ENCODE measurements at places on chromosomes 4 and X.
A peak's percentile ranks its signal among the peaks of the same experiment; 100 is the strongest.

DNA sequence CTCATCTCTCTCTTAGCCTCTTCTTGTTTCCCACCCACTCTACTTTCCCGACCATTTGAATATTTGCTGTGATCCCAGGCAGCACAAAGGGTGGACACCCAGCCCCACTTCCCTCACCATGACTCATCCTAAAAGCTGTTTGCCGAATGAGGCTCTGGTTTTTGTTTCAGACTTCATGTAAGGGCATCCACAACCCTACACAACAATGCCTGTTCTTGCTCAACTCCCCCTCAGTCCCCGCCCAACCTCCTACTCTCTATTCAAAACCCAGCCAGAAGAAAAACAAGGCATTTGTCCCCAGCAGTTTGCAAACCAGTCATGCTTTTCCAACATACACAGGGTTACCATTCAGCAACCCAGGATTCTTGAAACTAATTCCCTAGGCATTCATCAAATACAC is 516.5 kb upstream of the CNKSR2 start:
- no peak for DNase-seq

- no peak for DNase-seq
Measured at GRCh38 chr4:156596706-156597329, 374.8 kb downstream of the PDGFC start.

DNA sequence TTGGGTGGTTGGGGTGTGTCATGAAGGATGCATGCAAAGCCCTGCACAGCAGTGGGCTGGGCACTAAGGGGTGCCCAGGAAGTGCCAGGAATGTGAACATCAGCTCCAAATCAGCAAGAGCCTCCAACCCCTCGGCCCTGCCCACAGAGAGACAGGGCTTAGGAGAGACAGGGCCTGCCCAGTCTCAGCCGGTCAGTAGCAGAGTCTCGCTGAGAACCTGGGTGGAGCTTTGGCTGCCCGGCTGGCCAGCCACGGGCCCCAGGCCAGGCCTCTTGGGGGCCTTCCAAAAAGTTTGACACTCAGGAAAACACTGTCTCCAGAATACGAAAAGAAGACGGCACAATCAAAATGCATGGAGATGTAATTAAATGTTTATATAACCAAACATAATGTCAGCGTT is 4.3 kb upstream of the MXD4 start:
- no peak for DNase-seq

DNA sequence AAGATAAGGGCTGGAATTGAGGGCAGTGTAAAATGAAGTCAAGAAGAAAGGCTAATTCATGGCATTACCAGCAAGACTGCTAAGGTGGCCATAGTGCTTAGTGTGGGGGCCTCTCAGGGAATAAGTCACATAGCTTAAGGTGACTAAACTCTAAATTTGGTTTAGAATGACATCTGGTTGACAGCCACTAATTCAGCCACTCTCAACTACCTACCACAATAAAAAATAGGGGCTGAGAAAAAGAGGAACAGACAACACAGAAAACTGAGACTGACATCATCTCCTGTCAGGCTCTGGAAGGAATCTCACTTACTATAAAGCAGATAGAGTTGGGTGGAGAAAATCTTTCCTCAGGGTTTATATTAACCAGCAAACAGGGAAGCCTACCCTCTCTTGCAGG is 96.9 kb downstream of the CHRDL1 start:
- DNase-seq = no peak

DNA sequence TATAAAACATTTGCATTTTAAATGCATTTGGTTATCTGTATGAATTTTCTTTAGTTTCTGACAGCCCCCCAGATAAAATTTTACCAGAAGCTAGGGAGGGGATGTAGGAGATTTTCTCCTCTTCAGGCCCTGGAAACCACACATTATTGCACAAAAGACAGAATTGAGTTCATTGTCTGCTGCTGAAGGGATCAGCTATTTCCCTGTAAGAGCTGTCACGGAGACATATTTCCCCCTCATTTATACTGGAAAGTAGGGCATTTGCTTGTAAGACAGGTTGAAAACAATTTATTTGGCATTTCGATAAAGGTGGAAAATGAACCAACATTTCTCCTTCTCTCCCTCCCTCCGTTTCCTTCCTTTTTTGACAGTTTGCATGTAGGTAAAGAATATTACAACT is 241.3 kb upstream of the LCORL start:
- no peak for DNase-seq

- no peak for DNase-seq
Measured at GRCh38 chrX:70026851-70027200, 22.9 kb downstream of the AWAT2 start.

GRCh38 chr4:45350438-45350837 is 624.1 kb upstream of the GNPDA2 start:
- no peak for DNase-seq

DNA sequence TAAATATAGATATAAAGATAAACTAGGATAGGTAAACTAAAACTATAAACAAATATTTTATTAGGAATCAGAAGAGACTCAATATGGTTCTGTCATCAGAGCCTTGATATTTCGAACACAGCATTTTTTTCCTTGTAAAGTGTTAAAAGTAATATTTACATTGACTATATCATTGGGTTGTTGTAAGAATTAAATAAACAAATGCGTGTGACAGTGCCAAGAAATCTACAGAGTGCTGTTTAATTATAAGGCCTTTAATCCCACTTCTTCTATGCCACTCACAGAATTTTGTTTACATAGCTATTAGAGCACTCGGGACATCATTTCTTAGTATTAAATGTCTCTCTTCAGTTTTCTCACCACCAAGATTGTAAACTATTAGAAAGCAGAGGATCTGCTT is 807.4 kb downstream of the FSTL5 start:
- no peak for DNase-seq

- no peak for DNase-seq
Measured at GRCh38 chr4:42632653-42633382, 24.1 kb downstream of the ATP8A1 start.

DNA sequence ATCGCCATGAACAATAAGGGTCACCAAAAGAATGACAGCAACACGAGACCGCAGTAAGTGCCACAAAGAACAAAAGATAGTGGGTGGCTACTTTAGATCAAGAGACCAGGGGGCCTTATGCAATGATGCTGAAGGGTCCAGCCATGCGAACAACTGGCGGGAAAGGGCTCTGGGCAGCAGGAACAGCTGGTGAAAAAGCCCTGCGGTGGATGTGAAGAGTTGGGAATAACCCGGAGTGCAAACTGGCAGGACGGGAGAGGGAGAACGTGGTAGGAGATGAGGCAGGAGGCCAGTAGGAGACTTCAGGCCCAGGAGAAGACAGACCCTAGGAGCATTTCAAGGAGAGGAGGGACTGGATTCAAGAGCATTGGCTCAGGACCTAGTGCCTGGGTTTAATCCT is 120.2 kb downstream of the AFAP1 start:
- no peak for DNase-seq

GRCh38 chrX:97740886-97741285 is 857.2 kb downstream of the RPA4 start:
- DNase-seq = peak; percentile 19

DNA sequence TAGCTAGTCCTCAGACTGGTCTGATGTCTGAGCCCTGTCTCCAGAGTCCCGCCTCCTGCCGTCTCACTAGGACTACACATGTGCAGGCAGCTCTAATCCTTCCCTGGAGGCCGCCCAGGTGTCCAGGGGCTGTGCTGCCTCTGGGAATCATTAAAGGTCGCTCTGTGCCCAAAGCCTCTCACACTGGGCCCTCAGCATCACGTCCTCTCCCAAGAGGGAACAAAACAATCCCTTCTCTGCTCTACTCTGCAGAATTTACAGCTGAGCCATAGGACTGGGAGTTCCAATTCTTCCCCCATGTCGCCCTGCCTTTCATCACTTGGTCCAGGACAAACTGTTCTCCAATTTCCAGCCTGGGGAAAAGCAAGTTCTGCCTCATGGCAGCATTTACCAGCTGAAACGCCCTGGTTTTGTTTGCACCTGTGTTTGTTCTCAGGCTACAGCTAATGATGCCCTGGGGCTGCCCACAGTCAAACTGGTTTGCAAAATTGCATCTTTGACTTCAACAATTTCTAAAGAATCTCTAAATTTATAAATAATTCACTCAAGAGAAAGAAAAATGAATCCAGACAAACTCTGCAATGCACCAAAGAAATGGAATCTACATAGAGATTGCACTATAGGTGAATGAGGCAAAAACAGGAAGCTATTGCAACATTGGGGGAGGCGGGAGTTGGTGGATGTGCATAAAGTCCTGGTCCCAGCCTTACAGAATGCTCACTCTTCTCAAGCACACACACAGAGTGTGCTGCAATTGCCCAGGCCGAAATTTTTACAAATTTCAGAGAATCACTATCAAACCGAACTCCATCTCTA is 7.2 kb upstream of the MRFAP1 start:
- DNase-seq = peak; percentile 58

- DNase-seq = no peak
Measured at GRCh38 chr4:67853336-67853735, 30.5 kb downstream of the TMPRSS11D start.

DNA sequence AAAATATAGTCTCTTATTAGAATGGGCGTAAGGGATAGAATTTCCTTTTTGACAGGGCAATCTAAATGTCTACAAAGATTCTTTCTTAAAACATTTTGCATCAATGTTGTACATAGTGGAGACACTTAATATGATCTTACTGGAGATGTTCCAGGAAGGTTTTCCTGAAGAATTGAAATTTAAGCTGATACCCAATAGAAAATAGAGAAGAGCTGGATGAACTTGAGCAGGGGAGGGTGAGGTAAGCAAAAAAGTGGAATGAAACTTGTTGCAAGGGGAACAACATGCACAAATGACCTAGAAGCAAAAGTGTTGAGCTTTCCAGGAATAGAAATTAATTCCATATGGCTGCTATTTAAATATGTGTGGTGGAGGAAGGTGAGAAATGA is 19.7 kb downstream of the SLAIN2 start:
- DNase-seq = peak; percentile 66

GRCh38 chr4:141464366-141464765 is 172.0 kb upstream of the IL15 start:
- DNase-seq = peak; percentile 5

GRCh38 chr4:108814326-108814725 is 51.5 kb upstream of the ETNPPL start:
- no peak for DNase-seq

DNA sequence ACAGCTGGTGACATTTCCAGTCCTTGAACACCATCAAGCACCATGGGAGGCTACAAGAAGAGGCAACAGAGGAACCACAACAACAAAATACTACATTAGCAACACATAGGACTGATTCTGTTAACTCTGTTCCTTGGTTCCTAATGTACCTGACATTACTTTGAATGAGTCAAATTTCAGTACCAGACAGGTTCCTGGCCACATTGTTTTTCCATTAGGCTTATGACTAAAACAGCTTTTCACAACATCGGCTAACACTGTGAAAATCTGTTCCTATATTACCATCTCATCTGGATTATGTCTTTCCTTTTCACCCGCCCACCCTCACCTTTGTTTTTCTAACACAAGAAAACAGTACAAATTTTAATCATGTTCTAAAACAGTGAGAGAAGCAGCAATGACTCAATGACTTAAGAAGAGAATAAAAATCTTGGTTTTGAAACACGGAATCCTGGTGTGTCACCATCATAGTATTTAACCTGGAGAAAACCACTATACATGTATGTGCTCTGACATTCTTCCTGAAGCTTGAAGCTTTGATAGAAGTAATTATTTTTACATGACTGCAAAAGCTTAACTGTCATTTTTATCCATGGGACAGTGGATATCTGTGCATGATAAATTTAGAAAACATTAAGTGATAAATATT is 143.9 kb downstream of the SCFD2 start:
- DNase-seq = peak; percentile 31

DNA sequence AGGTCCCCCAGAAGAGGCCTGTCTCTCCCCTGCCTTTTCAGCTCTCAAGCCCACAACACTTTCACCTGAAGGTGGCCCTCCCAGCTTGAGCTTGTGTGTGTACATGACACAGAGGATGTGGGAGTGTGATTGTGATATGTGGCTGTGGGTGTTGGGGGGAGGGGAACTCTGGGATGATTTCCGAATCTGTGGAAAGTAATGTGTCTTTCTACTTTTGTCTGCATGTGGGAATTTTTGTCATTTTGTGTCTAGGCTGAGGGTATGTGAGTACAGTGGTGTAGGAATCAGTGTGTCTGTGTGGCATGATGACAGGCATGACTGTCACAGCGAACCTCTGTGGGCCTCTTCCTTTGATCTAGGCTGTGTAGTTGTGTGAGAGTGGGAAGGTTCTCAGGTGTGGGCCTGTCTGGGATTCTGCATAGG is 6.4 kb downstream of the SYP start:
- DNase-seq = no peak

- DNase-seq = peak; percentile 28
Measured at GRCh38 chr4:172813359-172813923, 355.2 kb upstream of the GALNT7 start.

GRCh38 chr4:101345271-101345595 is 2.1 kb downstream of the PPP3CA start:
- peak; percentile 45 for DNase-seq

- DNase-seq = no peak
Measured at GRCh38 chr4:170001745-170002267, 24.4 kb downstream of the MFAP3L start.

- DNase-seq = no peak
Measured at GRCh38 chr4:101969965-101970364, 179.4 kb downstream of the BANK1 start.

- peak; percentile 29 for DNase-seq
Measured at GRCh38 chrX:119105826-119106225, 21.8 kb downstream of the KIAA1210 start.

DNA sequence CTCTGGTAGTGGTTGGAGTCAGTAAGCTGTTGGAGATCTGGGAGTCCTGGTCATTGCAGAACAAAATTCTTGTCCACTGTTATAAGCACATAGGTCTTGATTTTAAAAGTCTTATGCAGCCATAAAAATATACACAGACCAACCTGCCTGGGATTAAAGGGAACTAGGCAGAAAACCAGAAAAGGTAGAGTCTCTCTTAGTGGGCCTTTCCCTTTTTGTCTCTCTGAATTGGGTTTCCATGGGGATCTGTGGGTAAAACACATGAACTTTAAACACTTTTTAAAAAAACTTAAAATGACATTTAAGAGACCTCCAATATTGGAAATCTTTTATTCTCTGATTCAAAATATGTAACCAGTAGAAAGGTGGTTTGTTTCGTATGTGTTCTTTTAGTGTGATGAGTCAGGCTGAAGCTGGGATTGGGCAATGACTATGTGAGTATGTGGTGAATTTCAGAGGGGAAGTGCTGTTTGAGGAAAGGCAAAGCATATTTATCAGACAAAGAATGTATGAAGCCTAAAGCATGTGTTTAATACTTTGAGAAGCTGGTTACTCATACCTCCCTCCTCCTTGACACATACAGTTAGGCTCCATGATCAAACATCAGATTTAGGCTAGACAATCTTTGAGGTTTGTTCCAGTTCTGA is 29.6 kb downstream of the SLC16A2 start:
- DNase-seq = peak; percentile 93

DNA sequence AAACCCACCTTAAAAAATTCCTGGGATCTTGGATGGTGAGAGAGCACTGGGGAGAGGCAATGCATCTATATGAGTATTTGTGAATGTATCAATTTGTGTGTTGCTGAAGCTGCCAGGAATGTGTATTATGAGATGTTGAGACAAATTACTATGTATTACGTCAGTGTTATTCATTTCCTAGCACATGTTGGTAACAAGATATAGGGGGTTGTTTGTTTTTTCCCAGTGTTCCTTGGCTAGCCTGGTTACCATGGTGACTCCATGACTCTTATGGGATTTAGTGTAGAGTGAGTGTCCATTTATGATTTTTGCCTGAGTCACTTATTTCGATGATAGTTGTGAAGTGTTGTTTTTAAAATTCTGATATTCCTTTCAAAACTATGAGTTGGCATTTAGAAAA is 65.6 kb downstream of the RAB40A start:
- peak; percentile 92 for DNase-seq

Data from fibroblast of skin of right biceps (primary cell).